A673 (cell line): ENCODE measurements at places on chromosomes 6 and 20.

DNA sequence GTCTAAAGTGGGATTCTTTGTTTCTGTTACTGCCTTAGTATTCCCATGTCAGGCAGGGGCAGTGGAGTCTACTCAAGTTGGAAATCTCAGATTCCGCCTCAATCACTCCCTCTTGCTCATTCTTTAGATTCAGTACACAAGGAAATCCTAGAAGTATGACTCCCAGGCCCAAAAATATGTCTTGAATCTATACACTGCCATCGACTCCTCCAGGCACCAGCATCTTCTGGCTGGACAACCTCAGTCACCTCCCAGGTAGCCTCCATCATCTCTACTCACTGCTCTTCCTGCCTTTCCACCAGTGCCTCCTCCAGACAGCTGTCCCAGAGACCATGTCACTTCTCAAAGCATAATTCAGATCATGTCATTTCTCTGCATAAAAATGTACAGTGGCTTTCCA, 329.9 kb downstream of the CDC5L start:
- DNase-seq: no peak

GRCh38 chr6:110390404-110390803, 25.0 kb downstream of the DDO start:
- DNase-seq: no peak

DNA sequence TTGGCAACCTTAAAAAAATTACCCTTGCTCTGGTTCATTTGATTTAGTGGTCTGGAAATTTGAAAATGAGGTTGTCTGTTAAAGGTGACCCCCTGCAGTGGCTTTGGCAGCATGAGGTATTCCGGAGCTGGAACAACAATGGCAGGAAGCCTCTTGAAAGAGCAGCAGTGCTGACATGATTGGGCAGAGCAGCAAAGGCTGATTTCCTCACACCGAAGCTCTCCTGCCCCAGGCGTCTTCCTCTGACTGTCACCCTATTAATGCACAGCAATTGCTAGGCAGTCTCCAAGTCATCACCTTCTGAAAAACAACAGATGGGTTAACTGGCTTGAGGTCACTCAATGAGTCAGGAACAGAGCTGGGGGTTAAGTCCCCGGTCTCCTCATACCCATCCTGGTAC, 241.8 kb upstream of the MMS22L start:
- peak; percentile 75 for DNase-seq

DNA sequence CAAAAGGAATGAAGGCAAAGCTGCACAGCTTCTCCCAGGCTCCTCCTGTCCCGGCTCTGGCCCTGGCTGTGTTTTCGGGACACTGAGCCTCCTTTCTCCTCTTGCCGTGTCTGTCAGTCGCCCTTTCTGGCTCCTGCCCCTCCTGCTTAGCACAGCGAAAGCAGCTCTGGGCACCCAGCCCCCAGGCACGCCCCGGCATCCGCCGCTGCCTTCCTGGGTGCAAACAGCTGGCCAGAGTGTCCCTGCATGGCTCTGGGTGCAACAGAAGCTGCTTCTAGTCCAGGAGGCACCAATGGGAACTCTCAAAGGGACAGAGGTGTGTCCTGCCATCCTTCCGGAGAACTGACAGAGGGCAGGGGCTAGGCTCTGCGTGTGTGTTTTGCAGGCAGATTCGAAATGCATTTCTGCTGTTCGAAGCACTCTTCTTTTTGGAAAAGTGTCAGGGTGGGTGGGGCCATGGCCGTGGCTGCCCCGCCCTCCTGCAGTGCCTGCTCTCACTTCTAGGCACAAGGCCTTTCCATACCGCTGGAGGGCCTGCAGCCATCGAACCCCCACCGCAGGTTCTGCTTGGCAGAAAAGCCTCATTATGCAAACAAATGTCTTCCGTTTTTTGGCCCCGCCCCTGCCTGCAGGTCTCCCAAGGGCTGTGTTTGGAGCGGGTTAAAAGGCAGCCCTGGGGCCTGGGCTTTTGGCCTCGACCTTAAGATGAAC, 15.5 kb downstream of the COL9A3 start:
- DNase-seq: peak; percentile 72

DNA sequence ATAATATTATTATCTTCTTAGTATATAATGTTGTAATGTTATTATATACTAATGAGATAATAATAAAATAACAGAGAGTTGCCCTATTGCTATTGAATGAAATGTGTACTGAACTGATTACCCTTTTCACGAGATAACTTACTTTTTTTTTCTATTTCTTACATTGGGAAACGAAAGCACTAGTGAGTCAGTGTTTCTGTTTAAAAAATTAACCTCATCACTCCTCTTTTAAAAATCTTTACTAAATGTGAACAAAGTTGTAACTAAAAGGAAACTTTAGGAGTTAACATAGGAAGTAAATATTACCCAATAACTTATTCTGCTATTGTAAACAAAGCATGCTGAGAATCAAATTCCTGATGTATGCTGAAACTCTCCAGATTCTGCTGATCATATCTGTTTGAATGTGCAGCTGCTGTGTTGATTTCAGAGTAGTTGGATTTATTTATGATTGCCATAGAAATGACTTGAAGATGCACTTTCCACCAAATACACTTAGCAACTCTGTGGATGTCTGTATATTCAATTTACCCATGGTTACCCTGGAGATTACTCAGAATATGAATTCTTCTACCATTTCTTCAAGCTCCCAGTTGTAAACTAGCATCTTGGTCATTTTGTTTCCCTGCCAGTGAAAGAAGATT, 523.4 kb downstream of the TENT5A start:
- DNase-seq: no peak

- peak; percentile 33 for DNase-seq
Measured at GRCh38 chr6:167497428-167498056, 172.7 kb downstream of the TTLL2 start.

DNA sequence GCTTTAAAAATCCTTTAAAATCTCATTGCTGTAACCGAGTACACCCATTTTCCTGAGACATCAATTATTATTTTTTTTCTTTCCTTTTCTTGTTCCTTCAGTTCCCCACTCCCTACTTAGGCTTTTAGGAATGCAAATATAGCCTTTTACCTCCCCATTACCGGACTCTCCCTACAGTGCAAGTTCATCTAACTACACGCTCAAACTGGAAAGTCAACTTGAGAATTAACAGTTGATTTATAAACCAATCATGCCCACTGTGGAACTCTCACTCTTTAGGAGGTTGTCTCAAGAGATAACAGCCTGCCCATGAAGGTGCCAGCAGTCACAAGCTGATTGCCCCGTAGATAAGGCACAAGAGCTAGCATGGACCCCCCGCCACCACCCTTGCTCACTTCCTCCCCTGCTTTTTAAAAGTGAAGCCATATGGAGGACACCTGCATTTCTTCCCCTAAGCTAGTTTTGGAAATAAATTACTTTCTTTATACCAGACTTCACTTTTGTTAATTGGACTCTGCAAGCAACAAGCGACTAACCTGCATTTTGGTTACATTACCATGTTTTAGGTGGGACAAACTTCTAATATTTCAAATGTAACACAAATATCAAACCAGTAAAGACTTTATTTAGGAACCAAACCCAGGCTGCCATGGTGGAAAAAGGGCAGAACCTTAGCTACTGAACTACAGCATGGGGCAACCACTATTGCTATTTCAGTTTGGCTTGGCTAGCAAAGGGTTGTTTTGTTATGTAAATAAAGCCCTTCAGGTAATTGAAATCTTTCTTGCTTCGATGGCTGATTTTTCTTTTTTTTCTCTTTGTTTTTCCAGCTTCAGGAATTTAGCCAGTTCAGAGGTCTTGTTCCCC, 34.9 kb downstream of the UBD start:
- no peak for DNase-seq

- no peak for DNase-seq
Measured at GRCh38 chr6:12842114-12842513, 125.5 kb downstream of the PHACTR1 start.

- DNase-seq: no peak
Measured at GRCh38 chr6:45132658-45133294, 195.4 kb upstream of the RUNX2 start.

GRCh38 chr20:38193586-38194105, 28.6 kb upstream of the TGM2 start:
- no peak for DNase-seq

DNA sequence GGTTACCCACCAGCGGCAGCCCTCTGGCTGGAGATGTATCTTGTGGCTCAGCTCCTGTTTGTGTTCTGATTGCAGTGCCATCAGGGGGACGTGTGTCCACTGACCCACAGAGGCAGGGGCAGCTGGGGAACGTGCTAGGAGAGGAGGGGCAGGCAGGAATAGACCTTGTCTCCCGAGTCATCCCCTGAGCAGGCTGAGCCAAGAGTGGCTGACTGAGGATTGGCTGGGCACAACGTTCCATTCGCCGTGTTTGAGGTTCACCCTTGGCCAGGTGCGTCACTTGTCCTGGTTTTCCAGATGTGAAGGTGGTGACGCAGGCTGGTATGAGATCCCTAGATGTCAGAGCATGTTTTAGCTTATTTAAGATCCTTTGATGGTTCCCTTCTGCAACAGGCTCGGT, 57.7 kb downstream of the ADNP start:
- no peak for DNase-seq

- DNase-seq: no peak
Measured at GRCh38 chr6:11490996-11491395, 46.6 kb upstream of the TMEM170B start.

DNA sequence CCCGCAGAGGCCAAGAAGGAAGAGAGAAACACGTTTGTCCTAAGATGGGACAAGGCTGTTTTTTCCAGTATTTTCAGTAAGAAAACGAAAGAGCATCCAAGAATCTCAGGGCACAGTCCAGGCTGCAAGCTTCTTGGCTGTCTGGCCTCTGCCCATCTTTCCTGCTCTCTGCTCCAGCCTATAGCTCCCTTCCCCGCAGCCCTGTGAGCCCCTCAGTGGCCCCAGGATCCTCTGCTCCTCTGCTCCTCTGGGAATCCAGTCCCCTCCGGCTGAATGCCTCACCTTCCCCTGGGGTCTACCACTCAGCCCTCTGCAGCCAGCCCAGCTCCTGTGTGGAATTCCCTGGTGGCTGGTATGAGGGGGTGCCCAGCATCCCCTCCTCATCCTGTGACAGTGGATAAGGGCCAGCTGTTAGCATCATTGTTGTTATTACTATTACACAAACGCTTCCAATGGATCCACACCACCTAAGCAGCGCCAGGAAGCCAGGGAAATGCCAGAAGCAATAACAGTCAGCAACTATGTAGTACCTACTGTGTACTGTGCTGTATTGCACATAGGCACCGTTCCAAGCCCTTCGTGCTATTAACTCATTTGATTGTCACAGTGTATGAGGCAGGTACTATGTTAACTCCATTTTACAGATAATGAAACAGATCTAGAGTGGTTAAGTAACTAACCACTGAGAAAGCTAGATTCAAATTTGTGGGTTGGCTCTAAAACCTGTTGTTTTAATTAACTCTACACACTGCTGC, 60.3 kb upstream of the PTPN1 start:
- DNase-seq: no peak

- DNase-seq: no peak
Measured at GRCh38 chr6:47042275-47042791, at the start of gene ADGRF1. Gene ADGRF1, minus strand, starts transcription at chr6:47042332. Its CDS starts 13,271 bp downstream, at chr6:47029061.

GRCh38 chr6:71047417-71047816, 90.6 kb upstream of the B3GAT2 start:
- no peak for DNase-seq

DNA sequence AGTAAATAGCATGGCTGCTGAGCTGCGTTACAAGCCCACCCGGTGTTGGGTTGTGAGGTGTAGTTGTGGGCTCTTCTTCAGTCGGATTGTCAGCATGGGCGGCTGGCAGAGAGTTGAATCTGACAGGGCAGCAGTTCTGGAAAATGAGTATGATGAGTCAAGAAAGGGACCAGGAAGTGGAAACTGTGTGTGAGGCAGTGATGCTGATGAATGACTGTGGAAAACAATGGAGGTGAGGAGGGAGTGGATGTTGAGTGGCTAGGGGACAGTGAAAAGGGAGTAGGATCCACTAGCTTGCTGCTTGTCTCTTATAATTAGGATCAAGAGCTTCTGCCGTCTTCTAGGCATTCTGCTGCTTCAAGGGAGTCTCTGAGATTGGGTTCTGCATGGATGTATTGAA, 154.3 kb downstream of the ESR1 start:
- no peak for DNase-seq

DNA sequence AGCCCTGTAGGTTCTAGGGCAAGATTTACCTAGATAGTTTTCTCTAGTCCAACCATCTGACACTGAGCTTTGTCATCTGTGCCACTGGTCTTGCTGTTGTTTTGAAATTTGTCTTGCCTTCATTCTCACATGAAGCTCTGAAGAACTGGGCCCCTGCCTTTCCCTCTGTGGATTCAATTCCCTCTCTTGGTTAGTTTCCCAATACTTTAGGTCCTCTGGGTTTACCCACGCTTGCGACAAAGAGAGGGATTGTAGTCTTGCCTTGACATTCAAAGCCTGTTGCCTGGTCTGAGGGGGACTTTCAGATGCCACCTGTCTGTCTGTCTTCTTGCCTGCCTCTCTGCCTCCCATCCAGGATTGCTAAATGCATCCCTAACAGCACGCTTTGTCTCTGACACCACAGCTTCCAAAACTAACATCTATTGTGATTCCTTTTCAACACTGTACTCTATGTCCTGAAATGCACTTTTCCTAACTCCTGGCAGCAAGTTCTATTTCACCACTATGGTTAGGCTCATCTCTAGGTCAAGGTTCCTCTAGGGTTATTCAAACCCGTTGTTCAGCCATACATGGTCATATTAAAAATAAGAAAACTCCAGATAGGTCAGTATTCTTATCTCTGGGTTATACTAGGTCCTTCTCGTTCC, 25.5 kb upstream of the MANEA start:
- DNase-seq: no peak

- DNase-seq: no peak
Measured at GRCh38 chr20:57566803-57567459, 6.0 kb downstream of the PCK1 start.

- no peak for DNase-seq
Measured at GRCh38 chr20:51583499-51583898, 41.0 kb upstream of the NFATC2 start.

DNA sequence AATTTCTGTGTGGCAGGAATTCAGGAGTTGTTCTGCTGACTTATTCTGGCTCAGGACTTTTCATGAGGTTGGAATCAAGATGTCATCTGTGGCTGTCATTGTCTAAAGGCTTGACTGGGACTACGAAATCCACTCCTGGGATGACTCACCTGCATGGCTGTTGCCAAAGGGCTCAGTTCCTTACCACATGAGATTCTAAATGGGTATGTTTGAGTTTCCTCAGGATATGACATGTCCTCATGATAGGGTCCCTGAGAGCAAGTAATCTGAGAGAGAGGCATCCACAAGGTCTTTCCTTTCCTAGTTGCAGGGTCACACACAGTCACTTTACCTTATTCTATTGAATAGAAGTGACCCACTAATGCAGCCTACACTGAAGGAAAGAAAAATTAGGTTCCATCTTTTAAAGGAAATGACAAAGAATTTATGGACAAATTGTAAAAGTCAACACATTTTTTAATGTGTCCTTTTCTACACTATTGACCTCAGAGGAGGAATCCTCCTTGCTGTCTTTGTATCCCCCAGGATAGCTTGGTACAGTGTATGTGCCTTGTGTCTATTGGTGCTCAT, 1025.0 kb upstream of the GJE1 start:
- no peak for DNase-seq
